Activated naive CD8-positive, alpha-beta T cell treated with anti-CD3 and anti-CD28 coated beads for 36 hours (primary cell): ENCODE measurements at places on chromosomes 1 and 21. TPM values are rescaled to one million over a fixed set of nuclear protein-coding genes. Genes with fewer than 3 reads are reported as not detected.

- no peak for DNase-seq
These were observed 360 bp upstream of the GBP3 start for GRCh38 chr1:89023026-89023425.

GRCh38 chr1:211928290-211928801, 97.8 kb upstream of the LPGAT1 start:
- no peak for DNase-seq

FHAD1 gene
- total RNA-seq: 0.70 TPM

HSD3B1 gene
- not detected for total RNA-seq

RPE65 gene
- not detected for total RNA-seq
